ENCODE measurements at places on chromosomes 3 and 15.

DNA sequence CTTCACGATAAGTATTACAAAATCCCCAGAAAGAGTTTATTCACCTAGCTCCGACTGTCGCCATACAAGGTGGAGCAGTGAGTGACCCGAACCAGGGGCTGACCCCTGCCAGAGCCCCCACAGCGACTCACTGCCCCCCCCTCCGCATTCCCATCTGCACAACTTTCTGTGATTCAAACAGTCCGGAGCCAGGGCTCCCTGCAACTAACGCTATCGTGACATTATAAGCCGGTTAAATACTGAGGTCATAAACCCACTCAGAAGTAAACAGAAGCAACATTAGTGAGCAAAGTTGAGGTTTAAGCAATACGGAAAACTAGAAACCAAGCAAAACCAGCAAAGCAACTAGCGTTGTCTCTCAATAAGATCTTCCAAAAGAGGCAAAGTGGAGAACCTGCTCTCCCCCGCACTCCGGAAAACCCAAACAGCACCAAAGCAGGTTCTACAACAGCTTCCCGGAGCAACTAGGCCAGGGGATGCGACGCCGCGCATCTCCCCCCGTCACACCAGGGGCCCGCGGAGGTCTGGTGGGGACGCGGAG lies 642 bp downstream of the SCAP start:
- DNase-seq: no peak

- DNase-seq: no peak
Measured at GRCh38 chr15:63819645-63820044, 14.1 kb downstream of the HERC1 start.

DNA sequence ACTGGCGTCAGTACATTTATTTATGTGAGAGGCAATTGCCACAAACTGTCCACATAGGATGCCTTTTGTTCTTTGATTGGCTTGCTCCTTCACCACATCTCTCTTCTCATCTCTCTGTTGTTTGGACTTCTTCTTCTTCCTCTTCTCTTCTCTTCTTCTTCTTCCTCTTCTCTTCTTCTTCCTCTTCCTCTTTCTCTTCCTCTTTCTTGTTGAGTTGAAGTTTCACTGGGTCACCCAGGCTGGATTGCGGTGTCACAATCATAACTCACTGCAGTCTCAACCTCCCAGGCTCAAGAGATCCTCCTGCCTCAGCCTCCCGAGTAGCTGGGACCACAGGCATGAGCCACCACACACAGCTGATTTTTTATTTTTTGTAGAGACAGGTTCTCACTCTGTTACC lies 67.7 kb upstream of the GSK3B start:
- no peak for DNase-seq

DNA sequence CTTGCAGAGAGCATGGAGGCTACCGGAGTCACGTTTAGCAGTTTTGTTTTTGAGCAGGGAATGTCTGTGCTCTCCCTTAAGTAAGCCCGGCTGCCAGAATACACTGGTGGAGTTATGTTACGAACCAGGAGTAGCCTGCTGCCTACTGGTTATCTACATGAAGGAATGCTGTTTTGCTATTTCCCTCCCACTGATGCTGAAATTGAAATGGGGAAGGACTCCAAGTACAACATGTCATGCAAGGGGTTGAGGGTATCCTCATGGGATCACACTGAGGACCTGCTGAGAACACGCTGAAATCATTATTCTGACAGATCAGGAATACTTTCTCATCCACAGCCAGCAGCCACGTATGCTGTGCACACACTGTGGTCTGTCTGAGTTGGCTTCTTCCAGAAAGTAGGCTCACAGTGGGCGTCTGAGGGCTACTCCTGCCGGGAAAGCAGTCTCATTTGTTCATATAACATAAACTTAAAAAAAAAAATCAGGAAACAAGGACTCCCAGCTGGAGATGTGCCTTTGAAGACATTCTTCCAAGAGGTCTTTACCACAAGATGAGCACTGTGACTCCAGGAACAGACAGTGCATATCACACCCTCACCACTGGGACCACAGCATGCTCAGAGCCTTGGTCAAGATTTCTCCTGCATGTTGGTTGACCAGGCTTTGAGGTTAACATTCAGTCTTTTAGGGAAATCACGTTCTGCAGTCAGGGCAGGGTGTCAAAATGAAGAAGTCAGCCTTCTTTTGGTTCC lies 300.4 kb upstream of the RASGRP1 start:
- DNase-seq: no peak

DNA sequence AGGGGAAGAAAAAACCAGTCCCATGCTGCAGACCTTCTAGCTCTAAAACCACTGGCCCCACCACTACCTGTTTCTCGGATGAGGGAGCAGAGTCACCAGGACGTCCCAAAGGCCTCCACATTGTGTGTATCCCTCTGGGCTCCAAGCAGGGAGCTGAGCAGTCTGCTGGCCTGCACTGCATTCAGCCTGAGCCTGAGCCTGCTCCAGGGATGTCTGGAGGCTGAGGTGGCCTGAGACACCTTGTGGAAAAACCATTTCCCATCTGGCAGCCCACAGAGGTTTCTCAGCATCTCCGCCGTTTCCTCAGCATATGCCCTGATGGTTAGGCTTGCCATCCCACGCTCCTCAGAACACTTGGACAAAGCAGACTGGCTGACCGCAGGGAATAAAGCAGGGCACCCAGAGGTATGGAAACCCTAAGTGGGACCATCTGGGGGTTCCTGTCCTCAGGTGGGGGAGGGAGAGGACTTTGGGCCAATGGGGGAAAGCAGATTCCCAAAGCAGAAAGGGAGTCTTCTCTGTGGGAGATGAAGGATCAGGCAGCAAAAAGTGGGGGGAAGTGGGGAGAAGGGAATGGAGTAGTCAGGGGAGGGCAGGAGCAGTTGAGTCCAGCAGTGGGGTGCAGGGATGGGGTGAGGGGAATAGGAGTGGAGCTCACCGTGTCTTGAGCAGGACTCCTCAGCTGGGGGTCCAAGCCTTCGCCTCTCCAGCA lies at the start of gene CILP:
Gene CILP (minus strand): TSS at position 704 of the 712 bp plus-strand sequence. CDS start 1,718 bp downstream, outside the sequence.
- DNase-seq: no peak

- no peak for DNase-seq
Measured at GRCh38 chr3:143914257-143914656, 57.4 kb upstream of the DIPK2A start.

- no peak for DNase-seq
Measured at GRCh38 chr3:87182023-87182422, 45.1 kb upstream of the CHMP2B start.

- no peak for DNase-seq
Measured at GRCh38 chr15:27550635-27551034, 548.5 kb downstream of the OCA2 start.

DNA sequence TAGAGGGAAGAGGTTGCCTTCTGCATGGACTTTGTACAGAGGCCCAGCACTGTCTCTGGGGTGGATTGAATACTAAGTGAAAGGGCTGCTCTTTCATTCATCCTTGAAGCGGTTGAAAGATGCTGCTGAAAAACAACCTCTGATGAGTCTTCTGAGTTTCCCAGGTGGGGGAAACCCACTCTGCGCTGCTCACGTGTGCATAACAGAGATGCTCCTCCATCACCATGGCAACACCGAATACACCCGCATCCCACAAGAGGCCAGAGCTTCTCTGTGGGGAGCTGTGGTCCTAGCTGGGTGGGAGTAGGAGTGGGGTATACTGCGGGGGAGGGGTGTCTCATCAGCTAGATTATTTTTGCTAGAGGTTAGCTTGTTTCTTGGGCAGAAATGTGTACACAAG lies 6.1 kb upstream of the SYN2 start:
- no peak for DNase-seq

GRCh38 chr3:78402720-78403119 lies 1362.8 kb downstream of the ROBO2 start:
- no peak for DNase-seq

DNA sequence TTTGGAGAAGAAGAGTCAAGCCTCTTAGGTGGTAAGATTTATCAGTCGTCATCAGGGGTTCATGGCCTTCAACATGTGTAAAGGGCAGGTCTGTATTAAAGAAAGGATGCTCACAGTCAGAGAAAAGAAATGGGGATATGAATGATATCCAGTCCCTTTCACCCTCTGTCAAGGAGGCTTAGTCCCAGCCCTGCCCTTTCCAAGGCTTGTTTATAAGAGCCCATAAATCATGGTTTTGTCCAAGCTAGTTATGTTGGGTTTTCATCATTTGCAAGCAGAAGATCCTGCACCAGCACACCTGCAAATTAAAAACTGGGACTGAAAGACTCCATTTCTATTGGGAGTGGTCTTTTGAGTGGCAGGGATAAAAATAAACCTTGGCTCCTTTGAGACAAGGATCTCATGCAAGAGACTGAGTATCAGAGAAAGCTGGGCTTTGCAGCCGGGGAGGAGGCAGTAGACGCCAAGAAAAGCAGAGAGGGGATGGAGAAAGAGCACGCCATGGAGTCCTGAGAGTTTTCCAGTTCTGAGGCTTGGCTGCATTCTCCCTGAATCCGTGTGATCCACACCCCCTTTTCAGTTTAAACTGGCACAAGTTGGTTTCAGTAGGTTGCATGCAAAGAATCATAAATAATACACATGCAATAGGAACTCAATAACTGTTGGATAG lies 12.6 kb upstream of the PDIA5 start:
- no peak for DNase-seq

GRCh38 chr3:69890691-69891090 lies 108.8 kb upstream of the SAMMSON start:
- DNase-seq: no peak

GRCh38 chr15:75729326-75730069 lies 16.9 kb upstream of the CSPG4 start:
- no peak for DNase-seq

DNA sequence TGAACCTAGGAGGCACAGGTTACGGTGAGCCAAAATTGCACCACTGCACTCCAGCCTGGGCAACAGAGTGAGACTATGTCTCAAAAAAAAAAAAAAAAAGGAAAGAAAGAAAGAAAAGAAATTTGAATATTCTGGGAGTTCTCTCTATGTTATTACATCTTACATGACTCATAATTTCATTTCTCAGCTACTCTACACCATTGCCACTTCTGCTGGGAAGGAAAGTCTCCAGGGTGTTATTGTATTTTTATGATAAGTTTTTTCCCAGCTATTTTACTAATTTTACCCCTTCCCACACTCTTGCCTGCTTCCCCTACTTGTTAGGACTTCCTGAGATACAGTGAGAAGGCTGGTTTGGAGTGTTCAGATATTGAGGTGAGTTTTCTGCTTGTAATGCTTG lies 69.7 kb upstream of the UMPS start:
- DNase-seq: no peak

- no peak for DNase-seq
Measured at GRCh38 chr15:45181491-45182285, 6.1 kb downstream of the SHF start.

DNA sequence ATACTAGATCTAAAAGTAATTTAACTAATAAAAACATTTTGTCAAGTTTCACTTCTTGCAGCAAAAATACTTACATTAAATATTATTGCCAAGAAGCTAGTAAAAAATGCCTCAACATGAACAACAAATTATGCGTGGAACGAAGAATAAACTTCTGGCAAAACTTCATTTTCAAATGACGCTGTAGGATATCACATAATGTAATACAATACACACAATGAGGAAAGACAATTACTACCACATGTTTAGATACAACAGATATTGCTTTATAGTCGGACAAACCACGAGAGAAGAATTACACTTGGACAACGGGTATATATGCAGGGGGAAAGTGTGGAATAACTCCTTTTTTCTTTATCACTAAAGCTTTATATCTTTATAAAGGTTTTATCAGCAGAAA lies 21.6 kb downstream of the P3H2 start:
- no peak for DNase-seq

GRCh38 chr3:78143000-78143399 lies 1103.1 kb downstream of the ROBO2 start:
- DNase-seq: no peak

- DNase-seq: no peak
Measured at GRCh38 chr15:73996267-73996666, 1.8 kb downstream of the PML start.

DNA sequence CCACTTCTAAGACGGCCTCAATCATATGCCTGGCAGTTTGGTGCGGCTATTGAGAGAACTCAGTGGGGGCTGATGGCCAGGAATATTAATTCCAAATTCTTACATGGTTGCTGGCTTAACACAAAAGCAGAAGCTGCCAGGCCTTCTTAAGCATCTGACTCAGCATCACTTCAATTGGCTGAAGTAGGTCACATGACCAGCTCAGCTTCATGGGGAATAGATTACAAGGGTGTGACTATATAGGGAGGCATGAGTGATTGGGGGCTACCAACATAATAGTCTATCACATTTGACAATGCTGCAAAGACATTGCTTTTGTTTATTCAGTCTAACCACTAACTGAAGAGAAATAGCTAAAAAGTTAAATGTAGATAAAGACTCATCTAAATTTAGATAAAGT lies 101.6 kb upstream of the ANKRD28 start:
- no peak for DNase-seq

DNA sequence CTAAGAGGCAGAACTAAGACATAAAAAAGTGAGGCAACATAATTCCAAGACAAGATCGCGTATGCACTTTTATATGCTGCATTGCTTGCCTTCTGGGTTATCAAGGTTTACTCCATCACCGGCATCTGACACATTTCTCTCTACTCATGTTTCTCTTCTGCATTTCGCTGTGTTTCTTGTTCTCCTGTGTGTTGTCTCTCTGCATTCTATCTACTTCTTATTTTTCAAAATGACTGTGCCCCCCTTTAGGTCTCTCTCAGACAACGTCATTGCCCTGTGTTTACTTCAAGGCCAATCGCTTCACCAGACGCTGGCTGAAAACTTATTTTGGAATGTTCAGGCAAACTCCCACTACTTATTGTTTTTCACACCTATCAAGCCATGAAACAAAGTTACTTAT lies 280.4 kb downstream of the KCNH8 start:
- no peak for DNase-seq

GRCh38 chr3:153853163-153853562 lies 268.0 kb upstream of the ARHGEF26 start:
- DNase-seq: no peak

DNA sequence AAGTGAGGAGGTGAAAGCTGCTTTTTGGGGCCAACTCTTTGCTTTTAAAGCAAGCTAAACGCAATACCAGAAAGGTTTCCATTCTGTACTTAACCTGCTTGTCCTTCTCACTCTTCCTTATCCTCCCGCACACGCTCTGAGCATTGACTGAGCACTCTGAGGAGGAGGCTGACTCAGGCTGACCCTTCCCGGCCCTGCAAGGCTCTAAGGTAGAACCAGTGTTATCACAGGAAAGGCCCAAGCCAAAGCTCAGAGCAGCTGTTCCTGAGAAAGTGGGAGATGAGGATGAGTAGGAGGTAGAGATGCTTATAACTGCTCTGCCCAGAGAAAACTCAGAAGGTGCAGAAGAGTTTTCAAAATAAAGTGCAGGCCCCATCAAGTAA lies 2.3 kb downstream of the B3GNT5 start:
- DNase-seq: peak; percentile 8

Data from stimulated activated CD8-positive, alpha-beta memory T cell treated with anti-CD3 and anti-CD28 coated beads, Interleukin-2, amount 100 ng/mL, for 48 hours (primary cell).